ENCODE measurements at places on chromosomes 3 and 15.
A peak's percentile ranks its signal among the peaks of the same experiment; 100 is the strongest.

DNA sequence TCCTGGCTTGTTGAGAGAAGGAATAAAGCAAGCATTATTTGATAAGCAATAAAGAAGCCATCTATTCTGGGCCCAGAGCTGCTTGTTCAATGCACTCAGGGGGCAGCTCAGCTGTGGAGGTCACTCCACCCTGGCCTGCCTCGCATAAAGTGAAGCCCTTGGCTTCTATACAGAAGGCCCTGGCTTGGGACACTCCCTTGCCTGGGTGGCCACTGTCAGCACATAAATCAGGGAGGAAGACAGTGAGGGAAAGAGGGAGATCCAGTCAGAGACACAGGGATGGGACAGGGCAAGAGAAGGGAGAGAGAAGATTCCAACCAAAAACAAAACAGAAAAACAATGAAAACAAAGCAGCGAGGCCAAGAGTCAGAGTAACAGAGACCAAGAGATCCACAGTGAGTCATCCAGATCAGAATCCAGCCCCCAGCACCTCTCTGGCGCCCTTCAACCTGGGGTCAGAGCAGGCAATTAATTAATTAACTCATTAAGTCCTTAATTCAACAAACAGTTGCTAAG, 11.8 kb downstream of the INSYN1 start:
- no peak for DNase-seq

DNA sequence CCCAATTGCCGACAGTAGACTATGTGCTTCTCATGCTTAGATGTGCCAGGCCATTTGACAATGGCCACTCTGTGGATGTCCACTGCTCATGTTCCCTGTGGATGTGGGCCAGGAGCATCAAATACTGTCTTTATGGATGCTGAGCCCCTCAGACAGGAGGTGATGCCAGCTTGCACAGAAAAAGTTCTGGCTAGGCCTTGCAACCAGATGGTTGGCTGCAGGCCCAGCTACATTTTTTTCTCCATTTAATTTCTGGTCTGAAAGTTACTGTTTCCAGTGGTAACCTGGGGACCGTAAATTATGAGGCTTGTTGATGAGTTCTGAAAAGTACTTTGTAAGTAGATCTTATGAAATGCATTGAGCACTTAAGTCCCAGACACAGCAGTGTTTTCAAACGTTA, 228.5 kb downstream of the CHL1 start:
- DNase-seq, result no peak

DNA sequence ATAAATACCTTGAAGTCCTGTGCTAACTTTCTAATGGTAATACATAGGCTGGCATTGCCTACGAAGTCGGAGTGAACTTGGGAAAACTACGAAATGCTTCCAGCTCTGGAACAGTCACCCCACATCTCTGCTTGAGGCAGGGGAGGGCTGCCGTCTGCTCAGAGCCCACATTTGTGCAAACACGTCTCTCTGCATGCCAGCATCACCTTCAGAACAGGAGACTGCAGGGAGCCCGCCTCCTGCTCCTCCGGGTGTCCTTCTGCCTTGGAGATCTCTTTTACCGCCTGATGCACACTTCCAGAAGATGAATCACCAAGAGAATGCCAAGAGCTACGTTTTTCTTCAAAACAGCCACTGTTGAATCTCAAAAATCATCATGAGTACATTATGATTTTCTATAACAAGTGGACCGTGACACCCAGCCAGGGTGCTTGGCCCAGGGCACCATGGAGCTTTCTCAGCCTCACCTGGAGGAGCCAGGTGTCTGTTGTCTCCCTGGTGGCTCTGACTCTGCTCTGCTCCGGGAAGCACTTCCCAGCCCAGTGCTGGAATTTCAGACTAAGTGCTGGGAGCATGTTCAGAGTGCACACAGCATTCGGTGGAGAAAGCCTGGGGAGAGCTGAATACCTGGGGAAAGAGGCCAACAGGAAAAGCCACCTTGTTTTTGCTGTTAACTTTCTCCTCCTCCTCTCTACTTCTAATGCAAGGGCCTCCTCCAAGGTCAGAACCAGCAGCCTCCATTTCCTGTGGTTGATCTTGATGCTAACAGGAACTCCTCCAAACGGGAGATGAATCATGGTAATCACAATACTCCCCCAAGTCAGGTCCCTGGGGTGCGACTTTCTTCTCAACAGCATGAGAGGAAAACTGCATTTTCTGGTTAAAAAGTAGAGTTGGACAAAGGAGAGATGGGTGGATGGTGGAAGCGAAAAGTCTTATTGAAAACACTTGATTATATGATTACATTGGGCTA, 467.7 kb downstream of the GABRG3 start:
- DNase-seq, result no peak

DNA sequence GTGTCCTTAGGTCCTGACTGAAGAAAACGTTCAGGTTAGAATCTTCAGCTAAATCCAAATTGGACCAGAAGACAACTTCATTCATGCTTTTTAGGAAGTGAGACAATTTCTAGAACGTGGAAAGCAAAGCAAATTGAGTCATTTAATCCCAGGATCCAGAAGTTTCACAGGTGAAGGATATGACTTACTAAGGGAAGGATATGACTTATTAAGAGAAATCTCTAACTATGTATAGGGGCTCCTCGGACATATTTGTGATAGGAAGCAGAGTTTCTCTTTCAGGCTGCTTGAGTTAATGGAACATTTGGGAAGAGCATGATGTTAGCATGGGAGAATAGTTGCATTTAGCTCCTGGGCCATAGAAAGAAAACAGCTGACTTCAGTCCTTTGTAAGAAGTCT, 16.1 kb upstream of the PLOD2 start:
- DNase-seq, result no peak

DNA sequence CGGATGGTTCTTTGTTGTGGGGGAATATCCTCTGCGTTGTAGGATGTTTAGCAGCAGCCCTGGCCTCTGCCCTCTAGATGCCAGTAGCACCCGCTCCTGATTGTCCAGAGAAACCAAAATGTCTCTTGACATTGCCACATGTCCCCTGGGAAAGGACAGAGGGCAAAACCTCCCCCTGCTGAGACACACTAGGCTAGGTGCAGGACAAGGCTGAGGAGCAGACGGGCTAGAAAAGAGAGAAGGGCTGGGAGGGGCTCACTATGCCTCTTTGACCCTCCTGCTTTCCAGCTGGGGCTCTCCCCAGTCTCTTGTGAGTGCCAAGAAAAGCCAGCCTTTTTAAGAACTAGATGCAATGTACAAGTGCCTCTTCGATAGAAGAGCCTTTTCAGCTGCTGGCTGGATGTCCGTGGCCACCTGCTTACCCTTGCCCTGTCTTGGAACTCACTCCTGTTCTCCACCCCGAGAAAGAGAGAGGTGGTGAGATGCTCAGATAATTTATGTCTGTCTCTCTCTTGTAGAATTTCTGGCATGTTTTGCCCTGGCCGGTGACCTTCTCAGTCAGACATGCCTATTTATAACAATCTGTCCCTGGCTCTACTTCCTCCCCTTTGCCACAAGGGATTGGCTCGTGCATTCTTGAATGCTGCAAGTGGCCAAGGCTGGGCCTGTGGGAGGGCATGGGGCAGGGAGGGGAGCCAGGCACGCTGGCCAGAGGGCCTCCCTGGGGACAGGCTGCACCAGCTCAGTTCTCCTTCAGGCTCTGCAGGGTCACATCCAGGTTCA, 142.6 kb downstream of the RPLP1 start:
- DNase-seq, result no peak

- DNase-seq, result no peak
These were observed 67.9 kb downstream of the ATP8B4 start for GRCh38 chr15:50050986-50051743.

DNA sequence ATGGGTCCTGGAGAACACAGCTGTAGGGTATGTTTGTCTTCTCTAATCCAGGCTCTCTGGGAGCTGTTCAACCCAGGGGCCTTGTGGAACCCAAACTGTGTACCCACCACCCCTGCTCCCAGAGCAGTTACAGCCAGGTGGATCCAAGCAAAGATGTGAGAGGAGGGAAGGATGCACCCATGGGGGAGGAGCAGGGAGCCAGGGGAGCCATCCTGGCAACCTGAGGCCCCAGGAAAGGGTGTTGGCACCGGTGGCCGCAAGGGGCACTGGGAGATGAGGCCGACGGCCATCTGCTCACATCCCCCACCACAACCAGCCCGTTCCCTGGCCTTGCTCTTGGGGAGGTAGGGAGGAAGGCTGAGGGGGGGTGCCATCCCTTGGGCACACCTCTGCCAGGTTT, 43.2 kb downstream of the CMTM6 start:
- DNase-seq, result no peak

GRCh38 chr3:58009749-58010535, 1.7 kb downstream of the FLNB start:
- DNase-seq, result peak; percentile 62

- no peak for DNase-seq
These were observed 69.7 kb upstream of the TPM1 start for GRCh38 chr15:62972814-62973213.

DNA sequence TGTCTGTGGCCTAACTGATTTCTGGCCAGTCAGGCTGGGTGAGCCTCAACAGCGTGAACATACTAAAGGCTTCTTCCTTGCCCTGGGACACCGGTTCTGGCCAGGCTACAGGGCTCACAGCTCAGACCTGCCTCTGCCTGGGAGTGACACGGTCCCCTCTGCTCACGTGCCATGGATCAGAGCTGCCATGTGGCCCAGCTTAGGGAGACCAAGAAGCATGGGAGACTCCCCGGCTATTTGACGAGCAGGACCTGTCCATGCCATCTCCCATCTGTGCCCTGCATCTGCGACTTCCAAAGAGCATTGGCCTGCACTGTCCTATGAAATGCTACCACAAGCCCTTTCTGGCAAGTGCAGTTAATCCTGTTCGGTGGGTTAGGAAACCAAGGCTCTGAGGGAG, 57.4 kb downstream of the APBA2 start:
- DNase-seq, result no peak

DNA sequence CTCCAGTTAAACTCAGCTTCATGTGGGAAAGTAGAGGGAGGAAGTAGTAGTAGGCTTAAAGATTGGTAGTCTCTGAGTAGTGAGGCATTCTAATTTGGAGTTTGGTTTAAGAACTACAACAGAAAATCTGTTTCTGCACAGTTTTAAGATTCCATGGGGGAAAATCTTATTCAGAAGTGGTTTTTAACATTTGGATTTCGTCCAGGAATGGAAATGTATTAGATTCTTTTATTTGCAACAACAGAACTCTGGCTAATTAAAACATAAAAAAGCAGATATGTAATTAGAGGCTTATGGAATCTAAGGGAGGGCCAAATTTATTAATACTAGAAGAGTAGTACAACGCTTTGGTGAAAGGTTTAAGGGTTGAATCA, 36.0 kb downstream of the NECTIN3 start:
- DNase-seq, result no peak

DNA sequence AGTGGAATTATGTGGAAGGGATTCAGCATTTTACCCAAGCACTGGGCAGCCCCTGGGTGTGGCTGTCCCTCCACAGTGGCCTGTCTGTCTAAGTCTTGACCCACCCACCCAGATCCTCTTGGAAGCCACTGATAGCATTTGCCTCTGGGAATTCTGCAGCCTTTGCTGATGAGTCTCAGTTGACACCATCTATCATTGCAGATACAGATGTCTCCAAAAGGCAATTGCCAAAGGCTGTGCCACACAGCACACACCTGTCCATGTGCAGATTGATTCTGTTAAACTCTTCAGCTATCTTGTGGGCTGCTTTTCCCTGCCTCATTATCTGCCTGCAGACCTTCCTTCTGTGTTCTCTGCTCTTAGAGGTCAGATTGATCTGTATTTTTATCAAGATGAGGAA, 18.1 kb downstream of the CX3CR1 start:
- no peak for DNase-seq

DNA sequence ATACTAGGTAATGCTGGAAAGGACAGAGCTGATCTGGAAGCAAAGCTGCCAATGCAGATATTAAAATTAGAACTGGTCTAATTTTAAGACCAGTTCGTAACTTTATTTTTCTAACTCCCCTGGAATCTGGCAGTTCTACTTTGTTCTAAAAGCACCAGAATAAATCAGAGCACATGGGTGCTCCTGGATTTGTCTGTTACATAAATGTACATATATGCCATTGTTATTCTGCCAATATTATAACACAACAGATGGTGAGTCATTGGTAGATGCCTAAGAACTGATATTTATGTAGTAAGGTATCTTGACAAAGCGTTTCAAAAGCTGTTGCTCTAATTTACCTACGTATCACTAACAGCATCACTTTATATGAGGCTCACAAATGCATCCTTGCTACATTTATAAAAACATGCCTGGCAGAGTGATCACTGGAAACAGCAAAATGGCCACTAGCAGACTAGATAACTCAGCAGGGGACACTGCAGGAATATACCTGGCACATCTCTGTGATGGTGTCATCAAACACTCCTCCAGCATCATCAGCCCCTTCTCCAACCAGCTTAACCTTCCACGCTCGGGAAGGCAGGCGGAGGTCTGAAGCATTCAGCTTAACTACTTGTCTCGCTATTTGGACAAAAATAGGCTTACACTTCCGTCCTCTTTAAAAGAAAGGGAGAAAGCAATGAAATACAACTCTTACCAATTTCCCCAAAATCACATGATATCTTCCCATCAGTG, 26.2 kb downstream of the FBXL22 start:
- DNase-seq, result no peak

DNA sequence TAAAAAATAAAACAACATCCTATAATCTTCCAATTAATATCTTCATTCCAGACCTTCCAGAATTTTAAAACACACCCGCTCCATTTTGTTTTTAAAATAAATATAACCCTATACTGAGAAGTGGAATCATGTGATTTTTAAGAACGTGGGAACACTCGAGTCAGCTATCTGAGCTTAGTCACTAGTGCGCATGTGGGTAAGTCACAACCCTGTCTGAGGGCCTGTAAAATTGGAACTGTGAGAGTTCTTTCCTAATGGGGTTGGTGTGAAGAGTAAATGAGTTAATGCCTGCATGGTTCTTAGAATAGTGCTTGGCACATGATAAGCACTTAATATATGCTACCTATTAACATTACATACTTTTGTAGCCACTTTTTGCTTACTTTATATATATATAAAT, 19.9 kb upstream of the POLR2M start:
- no peak for DNase-seq

- DNase-seq, result peak; percentile 55
These were observed 626 bp upstream of the PTPRG start for GRCh38 chr3:61560517-61561373.

GRCh38 chr3:134368751-134369105, 5.5 kb downstream of the AMOTL2 start:
- DNase-seq, result no peak

- DNase-seq, result no peak
These were observed 43.2 kb upstream of the MTMR14 start for GRCh38 chr3:9606108-9606507.

- DNase-seq, result no peak
These were observed 439.3 kb upstream of the KCNMB2 start for GRCh38 chr3:178096955-178097354.

- no peak for DNase-seq
These were observed 1.6 kb upstream of the UBE2Q2 start for GRCh38 chr15:75841626-75842025.

DNA sequence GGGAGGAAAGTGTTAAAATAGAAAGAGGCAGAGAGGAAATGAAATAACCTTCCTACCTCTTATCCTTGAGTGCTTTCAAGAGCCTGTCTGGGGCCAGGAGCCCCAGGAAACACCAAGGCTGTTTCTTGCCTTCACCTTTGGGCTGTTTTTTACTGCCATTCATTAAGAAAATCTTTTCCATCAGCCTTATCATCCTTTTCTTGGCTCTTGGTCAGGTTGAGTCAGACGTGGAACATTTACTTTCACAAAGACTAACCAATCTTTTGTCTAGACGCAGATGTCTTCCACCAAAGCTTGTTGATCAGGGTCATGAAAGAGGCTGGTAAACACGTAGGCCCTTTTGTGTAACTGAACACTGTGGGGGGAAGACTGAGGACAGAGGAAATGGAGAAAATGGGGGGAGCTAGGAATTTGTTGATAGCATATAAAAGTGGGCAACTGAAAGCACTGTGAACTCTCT, 151.0 kb upstream of the THBS1 start:
- DNase-seq, result no peak
